ENCODE measurements at places on chromosomes 7 and 10. TPM values are rescaled to one million over a fixed set of nuclear protein-coding genes. Genes with fewer than 3 reads are reported as not detected.
A peak's percentile ranks its signal among the peaks of the same experiment; 100 is the strongest.

DNA sequence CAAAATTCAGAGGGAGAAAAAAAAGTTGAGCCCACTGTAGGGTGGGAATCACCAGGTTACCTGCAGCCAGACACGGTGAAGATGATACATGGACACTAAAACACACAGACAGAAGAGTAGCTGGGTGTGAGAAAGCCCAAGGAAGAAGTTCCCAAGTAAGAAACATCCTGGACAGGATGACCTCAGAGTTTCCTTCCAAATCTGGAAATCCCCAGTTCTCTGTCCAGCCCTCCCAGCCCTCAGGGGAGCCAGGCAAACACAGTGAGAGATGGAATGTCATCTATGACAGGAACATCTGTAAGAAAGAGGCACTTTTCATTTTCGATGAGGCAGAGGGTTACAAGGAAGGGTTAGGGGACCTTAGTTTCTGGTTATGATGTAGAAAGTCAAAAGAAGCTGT lies 125.1 kb upstream of the LYZL1 start:
- DNase-seq: no peak

GRCh38 chr7:17275749-17276671 lies 22.4 kb upstream of the AHR start:
- no peak for DNase-seq

DNA sequence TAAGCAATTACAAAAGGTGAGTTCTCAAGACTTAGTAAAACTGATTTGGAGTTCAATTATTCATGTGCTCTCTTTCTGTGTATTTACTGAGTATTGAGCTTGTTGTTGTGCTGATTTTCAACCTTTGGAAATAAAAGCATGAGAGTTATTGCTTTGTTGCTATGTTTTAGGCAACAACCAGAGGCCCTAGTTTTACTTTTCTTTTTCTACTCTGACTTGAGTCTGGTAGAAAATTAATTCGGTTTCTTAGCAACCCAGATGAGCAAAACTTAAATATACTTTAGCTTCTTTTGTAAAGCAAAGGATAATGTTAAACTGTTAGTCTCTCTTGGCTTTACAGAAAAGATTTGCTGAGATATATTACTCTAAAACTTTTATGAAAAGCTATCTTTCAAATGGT lies 66.4 kb upstream of the SCIN start:
- no peak for DNase-seq

DNA sequence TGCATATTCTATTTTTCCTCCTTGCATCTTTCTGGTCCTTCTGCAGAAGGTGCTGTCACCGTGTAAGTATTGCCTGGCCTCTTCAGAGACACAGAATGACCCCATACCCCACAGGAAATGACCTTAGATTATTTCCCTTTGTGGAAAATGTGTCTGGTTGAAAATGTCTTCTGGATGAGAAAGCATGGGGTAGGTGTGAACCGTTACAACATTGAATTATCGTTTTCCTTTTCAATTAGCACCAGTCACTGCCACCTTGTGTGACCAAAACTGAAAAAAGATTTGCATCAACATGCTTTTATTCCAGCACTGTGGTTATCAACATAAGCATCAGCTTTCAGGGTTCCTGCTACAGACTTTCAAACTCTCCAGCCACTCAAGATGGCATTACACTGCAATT lies 58.0 kb upstream of the CELF2 start:
- no peak for DNase-seq

DNA sequence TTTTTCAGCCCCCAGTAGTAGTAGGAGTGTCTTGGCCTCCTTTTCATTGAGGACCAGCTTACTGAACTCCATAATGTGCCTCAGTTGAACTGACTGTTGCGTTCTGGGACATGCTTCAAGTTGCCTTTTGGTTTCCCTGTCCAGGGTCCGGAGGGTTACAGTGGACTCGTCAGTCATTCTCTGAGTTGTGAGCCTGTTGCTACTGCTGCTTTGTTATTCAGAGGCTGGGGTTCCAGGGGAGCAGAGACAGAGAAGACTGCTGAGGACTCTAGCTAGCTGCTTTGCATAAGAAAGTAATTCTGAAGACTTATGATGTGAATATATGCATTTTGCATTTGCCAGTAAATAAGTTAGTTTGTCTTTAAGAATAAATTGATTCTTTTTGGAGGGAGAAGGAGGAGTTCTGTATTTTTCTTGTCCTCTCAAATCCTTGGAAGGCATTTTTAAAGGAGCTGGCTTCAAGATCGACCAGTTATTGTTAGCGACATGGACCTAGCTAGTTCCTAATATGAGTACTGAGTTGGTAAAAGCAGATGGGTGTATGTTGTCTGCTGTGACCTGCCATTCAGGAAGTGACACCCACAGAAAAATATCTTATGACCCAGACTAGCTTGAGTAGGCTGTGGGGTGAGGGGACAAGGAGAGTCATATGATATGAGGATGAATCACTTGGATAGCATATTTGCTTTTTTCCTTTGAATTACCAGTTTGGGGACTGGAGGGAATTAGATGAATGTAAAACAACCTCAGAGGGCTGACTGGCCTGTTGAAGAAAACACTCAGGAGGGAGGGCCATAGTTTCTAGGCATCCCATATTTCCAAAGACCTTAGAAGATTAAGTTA lies 8.3 kb downstream of the PI4K2A start:
- DNase-seq: peak; percentile 82

DNA sequence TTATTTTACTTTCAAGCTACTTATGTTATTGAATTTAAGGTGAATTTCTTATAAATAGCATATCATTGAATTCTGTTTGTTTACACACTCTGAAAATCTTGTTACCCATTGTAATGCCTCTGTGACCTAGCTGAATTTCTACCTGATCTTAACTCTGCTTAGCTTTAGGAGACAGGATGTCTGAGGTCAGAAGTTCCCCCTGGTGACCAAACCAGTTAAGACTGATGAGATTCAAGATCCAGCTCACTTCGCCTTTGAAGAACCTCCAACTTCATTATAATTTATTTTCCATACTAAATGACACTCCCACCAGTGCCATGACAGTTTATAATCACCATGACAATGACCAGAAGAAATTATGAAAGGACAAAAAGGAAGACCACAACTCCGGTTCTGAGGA lies 213.4 kb upstream of the CDC14C start:
- DNase-seq: no peak

- peak; percentile 51 for DNase-seq
Observed at GRCh38 chr7:158732494-158733219, 28.1 kb upstream of the NCAPG2 start.

GRCh38 chr7:98418636-98419315 lies 17.9 kb upstream of the BAIAP2L1 start:
- no peak for DNase-seq

DNA sequence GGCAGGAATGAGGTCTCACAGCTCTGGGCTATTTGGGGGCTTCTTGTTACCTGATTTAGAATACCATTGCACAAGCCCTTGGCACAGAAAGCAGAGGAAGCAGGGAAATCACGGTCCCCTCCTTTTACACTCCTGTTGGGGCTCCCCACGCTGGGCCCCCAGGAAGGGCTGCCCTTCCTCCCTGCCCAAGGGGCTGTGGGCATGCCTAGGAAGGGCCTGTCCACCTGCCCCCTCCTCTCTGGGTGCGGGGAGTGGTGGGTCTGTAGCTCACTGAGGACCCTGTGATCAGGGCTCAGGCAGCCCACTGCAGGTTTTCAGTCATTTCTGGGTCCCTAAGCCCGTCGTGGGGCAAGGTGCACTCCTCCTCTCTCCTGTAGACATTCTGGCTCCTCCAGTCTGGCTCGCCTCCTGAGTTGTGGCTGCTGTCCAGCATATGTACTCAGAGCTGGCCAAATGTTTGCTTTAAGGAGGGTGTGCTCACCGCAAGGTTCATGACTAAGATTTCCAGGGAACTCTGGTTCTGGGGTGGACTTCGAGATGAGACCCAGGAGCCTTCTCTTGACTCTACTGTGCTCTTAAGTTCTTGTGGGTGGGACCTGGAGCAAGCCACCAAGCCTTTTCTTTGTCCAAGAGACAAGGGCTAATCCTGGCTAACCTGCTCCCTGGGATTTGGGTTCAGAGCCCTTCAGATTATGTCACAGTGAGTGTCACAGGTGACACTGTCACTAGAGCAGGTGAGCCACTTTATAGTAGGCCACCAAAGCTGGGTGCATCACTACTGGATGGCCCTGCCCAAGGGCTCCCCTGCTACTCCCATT lies 56.0 kb downstream of the TACR2 start:
- DNase-seq: no peak

GRCh38 chr10:44921061-44921460 lies 9.9 kb downstream of the TMEM72 start:
- DNase-seq: no peak

GRCh38 chr10:119352042-119352441 lies 144.7 kb downstream of the GRK5 start:
- DNase-seq: no peak

DNA sequence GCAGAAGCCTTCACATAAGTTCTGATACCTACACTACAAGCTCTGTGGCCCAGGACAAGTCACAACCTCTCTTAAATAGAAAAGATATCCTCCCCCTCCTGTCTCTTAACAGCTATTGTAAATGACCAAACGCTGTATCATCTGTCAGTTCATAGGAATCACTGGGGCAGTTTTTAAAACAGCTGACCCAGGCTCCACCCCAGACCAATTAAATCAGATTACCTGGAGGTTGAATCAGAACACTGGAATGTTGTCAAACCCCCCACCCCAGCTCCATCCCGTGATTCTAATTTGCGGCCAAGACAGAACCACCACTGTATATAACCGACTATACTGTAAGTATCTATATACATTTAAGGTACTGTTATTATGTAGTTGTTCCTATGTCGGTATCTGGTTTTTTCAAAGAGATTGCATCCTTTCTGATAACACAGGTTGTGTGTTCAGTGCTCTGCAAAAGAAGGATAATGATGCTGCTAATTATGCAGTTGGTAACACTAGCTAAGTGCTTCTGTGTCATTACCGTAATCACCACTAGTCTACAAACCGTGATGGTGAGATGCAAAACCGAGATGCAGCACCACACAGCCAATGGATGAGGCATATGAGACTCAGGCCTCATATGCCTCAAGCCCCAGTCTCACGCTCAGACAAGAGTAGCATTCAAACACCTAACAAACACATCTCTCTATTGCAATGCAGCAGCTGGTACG lies 47.4 kb downstream of the TNS3 start:
- no peak for DNase-seq

DNA sequence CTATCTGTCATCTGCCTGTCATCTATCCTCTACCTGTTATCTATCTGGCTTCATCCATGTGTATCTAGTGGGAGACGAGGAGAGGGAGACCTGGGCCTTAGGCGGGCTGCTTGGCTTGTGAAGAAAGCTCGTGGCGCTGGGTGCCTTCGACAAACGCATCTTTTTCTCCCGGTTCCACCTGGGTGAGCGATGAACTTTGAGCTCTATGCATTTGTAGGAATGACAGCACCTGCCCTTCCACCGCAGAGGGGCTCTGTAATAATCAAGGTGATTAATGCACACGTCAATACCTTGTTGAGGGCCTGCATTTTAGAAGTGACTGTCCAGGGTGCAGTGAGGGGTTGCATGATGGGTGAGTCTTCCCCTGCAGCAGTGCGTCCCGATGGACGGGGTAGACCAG lies 2.6 kb upstream of the VIPR2 start:
- no peak for DNase-seq

DNA sequence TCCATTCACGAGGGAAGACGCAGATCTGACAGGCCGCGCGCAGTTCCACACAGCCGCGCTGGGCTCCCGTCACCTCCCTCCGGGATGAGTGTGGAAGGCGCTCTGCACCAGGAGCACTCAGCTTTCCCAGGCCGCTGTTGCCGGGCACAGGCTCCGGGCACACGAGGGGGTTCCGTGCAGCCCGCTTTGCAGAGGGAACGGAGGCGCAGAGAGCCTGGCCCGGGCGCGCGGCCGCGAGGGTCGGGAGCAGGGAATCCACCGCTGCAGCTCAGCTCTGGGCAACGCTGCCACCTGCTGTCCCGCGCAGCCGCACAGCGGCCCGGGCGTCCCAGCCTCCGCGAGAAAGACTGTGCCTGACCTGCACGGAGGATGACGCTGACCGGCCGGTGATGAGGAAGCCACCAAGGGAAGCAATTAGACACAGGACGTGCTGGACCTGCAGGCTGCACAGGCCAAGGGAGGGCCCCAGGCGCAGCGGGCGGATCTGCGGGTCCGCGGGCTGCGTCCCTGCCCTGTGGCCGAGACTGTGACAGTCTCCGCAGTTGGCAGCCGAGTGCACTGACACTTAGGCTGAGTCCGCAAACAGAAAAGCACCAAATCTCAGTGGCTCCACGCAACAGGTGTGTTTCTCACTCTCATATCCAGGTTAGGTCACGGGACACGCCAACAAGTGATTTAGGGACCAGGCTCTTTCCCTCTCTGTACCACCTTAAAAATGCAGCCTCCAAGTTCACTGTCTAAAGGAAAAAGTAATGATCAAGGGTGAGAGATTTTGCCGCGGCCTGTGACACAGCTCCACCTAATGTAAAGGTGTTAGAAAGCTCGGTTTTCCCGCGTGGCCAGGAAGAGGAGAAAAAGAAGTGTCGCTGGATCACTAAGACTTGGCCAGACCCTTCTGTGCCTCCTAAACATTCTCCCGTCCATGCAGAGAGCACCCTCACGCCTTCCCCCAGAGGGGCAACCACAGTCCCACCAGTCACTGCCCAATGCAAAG lies 94.5 kb downstream of the SEC61G start:
- no peak for DNase-seq

- DNase-seq: no peak
Observed at GRCh38 chr7:11319491-11320274, 346.0 kb downstream of the PHF14 start.

DNA sequence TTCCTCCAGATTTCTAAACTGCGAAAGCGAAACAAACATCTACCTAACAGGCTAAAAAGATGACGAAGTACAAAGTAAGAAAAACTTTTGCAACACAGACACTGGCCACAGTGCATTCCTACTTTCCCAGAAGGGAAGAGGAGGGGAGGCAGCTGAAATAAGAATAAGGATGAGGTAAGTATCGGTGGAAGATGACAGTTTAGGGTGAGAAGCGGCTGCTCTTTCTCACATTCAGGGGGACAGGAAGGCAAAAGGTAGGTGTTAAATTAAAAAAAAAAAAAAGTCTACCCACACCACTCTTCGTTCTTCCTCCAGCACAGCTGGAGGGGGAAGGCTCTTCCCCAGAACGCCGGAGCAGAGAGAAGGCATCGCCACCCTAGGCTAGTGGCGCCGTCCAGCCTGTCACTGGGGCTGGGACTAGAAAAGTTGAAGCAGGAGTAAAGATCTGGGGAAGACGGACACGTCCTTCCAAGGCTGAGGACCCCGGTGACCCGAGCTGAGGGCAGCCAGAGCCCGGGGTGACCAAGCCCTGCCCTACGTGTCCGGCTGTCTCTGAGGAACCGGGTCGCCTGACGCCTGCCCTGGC lies 846 bp downstream of the DNAJC1 start:
- peak; percentile 75 for DNase-seq

- no peak for DNase-seq
Observed at GRCh38 chr10:47276576-47277351, 23.2 kb upstream of the GDF10 start.

- no peak for DNase-seq
Observed at GRCh38 chr10:96208271-96208670, 63.1 kb downstream of the BLNK start.

- DNase-seq: no peak
Observed at GRCh38 chr7:47458057-47458456, 123.9 kb downstream of the TNS3 start.

The LRMDA gene
- polyA plus RNA-seq: 2.3 TPM

The HELLS gene
- polyA plus RNA-seq: 2.9 TPM

The PNLIPRP1 gene
- polyA plus RNA-seq: not detected

The TRPV5 gene
- polyA plus RNA-seq: not detected

The ANXA8L1 gene
- not detected for polyA plus RNA-seq

The GIMAP6 gene
- polyA plus RNA-seq: 173 TPM
